ENCODE measurements at places on chromosomes 6 and 20.

DNA sequence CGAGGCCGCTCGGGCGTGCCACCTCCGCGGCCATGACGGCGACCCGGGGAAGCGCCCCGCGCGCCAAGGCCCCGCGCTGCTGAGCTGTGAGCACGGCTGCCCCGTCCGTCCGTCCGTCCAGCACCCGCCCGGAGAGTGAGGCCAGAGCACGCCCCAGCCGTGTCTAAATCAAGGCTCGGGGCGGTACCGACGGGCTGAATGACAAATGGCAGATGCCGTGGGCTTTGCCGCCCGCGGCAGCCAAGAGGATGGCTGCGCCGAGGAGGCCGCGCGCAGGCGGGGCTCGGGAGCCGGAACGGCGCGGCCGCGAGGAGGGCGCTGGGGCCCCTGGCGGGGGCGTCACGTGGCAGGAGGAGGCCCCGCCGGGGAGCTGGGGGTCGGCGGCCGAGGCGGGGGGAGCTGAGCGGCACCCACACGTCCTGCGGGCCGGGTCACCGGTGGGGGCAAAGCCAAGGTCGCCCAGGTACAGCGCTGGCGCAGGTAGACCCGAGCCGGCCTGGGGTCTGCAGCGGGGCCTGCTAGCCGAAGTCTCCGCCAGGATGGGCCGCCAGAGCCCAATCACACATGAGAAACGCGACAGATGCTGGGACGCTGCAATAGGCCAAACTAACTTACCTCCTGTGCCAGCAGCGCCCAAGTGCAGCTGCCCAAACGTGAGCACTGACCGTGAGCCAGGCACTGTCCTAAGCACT, at the start of gene PLAGL1:
PLAGL1 (minus strand) TSS at position 140 of the 692 bp plus-strand sequence. CDS start 60,123 bp downstream, outside the sequence.
- DNase-seq, result peak; percentile 48

GRCh38 chr6:90458353-90459224, 128.3 kb downstream of the MAP3K7 start:
- DNase-seq, result no peak

DNA sequence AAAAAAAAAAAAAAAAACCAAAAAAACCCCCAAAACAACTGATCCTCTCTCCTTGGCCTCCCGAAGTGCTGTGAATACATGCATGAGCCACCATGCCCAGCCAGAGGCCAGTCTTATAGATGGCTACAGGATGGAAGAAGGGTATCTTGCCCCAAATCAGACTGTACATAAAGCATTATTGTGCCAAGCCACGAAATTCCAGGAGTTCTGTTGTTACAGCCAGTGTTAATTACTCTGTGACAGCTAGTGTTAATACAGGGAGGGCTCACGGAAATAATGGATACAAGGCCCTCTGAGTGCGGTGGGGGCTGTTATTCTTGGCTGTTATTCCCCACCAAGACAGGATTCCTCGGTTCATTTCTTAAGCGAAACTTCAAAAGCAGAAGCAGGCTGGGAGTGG, 1.4 kb upstream of the CLPSL2 start:
- DNase-seq, result no peak

- DNase-seq, result no peak
Measured at GRCh38 chr6:2854396-2854982, 12.8 kb upstream of the SERPINB1 start.

- no peak for DNase-seq
Measured at GRCh38 chr6:111982681-111983080, 71.2 kb upstream of the CCN6 start.

- DNase-seq, result no peak
Measured at GRCh38 chr20:37218441-37218840, 39.1 kb upstream of the MROH8 start.

DNA sequence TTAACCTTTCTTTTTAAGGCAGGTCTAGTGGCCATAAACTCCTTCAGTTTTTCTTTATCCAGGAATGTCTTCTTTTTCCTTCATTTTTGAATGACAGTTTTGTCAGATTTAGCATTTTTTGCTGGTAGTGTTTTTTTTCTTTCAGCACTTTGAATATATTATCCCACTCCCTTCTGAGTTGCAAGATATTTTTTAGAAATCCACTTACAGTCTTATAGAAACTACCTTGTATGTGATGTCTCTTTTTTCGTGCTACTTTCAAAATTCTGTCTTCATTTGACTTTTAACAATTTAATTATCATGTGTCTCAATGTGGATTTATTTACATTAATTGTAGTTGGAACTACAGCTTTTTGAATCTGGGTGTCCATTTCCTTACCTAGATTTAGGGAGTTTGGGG, 284.4 kb upstream of the RNF217 start:
- no peak for DNase-seq

DNA sequence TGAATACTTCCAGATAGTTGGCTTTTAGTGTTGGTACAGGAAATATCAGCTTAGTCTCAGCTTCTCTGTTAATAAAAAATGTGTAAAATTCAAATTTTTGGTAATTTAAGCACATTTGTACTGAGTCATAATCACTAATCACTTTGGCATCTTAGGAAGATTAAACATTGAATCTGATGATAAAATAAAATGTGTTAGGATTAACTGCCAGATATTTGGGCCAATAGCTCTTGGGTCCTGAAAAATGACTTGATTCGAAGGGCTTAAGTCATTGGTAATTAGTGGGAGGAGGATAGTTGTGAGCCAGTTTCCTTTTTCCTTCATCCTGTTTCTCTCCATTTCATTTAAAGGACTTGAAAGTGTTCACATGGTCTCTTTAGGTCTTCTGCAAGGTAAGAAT, 426.1 kb downstream of the RFPL4B start:
- DNase-seq, result no peak

- no peak for DNase-seq
Measured at GRCh38 chr20:54048891-54049545, 21.4 kb downstream of the BCAS1 start.

DNA sequence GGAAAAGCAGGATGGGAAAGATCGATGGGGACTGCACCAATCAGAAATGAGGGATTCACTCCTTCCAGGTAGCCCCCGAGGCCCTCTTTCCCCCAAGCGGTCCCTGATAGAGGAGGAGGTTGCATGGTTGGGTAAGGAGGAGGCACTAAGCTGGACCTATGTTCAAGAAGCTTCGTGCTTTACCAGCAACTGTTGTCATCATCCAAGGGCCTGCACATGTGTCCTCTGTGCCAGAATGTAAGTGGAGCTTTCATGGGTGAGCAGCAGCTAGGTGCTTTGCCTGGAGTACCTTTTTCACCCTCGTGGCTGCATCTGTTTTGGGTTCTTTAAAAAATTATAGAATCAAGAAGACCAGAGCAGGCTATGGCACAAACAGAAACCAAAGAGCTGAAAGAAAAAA, 54.0 kb downstream of the GMPR start:
- no peak for DNase-seq

- no peak for DNase-seq
Measured at GRCh38 chr6:22380236-22380635, 83.4 kb upstream of the PRL start.

DNA sequence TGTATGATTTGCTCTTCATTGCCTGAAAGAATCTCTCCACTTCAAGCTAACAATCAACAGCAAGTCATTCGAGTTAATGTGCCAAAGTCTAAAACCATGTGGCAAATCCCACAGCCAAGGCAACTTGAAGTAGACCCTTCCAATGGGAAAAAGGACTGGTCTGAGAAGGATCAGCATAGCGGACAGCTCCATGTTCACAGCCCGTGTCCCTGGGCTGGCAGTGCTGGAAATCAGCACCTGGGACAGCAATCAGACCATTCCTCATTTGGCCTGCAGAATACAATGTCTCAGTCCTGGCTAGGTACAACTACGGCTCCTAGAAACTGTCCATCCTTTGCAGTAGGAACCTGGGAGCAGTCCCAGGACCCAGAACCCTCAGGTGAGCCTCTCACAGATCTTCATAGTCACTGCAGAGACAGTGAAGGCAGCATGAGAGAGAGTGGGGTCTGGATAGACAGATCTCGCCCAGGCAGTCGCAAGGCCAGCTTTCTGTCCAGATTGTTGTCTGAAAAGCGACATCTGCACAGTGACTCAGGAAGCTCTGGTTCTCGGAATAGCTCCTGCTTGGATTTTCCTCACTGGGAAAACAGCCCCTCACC, 1.1 kb downstream of the GJA10 start:
- DNase-seq, result no peak

DNA sequence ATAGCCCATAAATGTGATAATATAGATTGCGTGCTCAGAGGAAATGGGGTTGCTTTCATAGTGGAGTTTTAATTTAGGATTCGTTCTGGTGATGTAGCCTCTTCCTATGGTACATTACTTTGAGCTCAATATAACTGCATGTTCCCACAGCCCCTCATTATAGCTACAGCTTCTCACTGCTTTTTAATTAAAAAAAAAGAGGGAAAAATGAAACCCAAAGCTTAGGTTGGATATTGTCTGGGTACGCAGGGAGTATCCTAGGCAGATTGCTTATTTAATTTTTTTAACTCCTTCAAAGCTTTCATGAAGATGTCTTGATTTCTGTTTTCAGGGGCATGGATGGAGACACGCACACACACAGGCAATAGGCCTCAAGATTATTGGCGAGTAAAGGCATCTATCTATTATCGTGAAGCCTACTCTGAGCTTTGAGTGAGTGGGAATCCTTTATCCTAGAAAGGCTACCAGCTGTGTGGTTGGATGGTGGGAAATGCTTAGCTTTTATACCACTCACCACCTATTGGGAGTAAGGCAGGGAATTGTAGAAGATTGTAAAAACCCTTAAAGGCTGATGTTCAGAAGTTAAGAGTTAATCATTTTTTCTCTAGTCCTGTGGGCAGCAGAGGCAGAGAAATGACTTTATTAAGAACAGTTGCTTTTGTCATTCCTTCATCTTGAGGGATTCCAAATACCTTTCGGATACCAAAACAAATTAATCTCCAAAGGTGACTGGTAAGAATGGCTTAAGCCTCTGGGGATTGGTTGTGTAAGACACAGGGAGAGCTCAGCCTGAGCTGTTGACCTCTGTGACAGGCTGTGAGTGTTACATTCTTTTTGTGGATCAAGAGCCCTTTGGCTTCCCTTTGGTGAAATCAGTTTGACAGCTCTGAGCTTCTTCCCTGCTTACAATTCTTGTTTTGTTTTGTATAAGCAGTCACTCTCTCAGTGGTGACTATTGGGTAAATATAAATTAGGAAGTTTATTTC, 33.4 kb downstream of the CTNNBL1 start:
- peak; percentile 17 for DNase-seq

GRCh38 chr20:16158976-16159286, 414.3 kb downstream of the KIF16B start:
- DNase-seq, result no peak

GRCh38 chr20:36872852-36873251, 3.1 kb upstream of the TLDC2 start:
- DNase-seq, result no peak

Data from NCI-H2227 treated with DMSO at 0.1 percent for 48 hours (cell line).